ENCODE measurements at places on chromosomes 5 and 9. TPM values are rescaled to one million over a fixed set of nuclear protein-coding genes. Genes with fewer than 3 reads are reported as not detected.
A peak's percentile ranks its signal among the peaks of the same experiment; 100 is the strongest.

GRCh38 chr5:135133698-135134515 is 99.9 kb upstream of the PITX1 start:
- H3K27ac ChIP-seq = peak overlapping the region; percentile 80
- no peaks in the 10 kb centered on the region for H3K36me3 ChIP-seq
- H3K4me1 ChIP-seq = peaks cover 17% of the 10 kb centered on the region
- DNase-seq = peak; percentile 87
- H3K27me3 ChIP-seq = no peaks in the 10 kb centered on the region

DNA sequence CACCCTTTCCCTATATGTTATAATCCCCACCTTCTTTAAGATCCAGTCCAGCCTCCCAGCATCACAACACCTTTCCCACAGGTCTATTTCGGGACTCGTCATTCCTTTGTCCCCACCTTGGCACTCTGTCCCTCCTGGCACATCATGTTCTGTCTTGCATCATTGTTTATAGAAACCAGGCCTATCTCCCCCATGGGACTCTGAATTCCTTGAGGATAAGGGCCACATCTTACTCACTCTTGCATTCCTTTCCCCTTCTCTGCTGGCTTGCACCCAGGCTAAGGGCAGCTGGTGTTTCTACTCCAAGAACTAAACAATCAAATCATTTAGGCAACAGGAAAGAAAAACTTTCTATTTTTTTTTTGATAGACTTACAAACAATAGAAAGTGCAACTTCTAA is 205.7 kb downstream of the AGTPBP1 start:
- no peak overlapping the region for H3K4me3 ChIP-seq
- peak; percentile 28 for DNase-seq
- peak overlapping the region; percentile 25 for H3K27ac ChIP-seq
- no peaks in the 10 kb centered on the region for H3K4me1 ChIP-seq
- no peaks in the 10 kb centered on the region for H3K36me3 ChIP-seq

DNA sequence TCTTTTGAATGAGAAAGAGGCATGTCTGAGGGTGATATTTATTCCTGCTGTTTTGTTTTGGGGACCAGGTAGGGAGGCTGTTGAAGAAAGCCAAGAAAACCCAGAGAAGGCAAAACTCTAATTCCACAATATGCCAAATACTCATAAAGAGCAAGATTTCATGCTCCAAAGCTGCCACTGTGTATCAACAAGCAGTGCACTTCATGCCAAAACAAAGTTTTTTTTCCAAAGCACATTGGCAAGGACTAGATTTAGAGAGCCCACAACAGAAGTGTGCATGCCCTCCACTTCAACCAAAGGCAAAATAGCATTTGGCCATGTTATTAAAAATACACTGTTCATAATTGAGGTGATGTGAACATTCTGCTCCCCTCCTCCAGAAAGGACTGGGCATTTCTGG is 229.9 kb downstream of the EBF1 start:
- no peak for DNase-seq
- H3K27me3 ChIP-seq = no peaks in the 10 kb centered on the region
- no peak overlapping the region for H3K4me3 ChIP-seq
- H3K27ac ChIP-seq = no peak overlapping the region

DNA sequence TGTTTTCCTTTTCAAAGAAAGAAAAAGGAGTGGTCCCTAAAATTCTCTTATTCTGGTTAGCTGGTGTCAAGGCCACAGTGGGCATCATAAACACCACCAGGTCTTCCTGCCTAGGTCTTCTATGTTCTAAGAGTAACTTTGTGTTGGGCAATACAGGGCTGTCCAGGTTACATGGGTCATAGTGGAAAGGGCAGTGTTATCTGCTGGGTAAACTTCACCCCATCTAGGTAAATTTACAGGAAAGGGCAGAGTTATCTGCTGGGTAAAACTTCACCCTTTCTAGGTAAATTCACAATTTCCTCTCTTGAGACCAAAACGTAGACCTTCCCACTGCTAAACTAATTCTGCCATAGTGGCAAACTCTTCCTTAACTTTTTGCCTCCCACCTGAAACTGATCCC is 18.9 kb upstream of the JAKMIP2 start:
- no peak overlapping the region for H3K27ac ChIP-seq
- no peak for DNase-seq

DNA sequence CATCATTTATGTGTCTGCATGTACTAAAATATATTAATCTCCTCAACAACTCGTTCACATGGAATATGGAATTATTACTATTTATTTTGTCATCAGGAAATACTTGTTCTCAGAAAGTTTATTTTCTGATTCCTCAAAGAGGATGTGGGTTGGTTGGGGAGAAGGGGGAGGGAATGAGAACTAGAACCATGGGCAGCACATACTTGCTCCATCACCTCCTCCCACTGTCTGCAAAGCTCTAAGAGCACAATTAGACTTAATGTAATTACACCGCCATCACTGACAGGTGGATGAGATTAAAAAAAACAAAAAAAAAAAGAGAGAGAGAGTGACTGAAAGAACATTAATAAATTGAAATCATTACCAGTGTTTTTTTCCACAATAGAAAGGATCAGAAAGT is 98.2 kb downstream of the OXCT1 start:
- no peak for DNase-seq
- H3K27me3 ChIP-seq = no peaks in the 10 kb centered on the region
- no peak overlapping the region for H3K4me3 ChIP-seq
- no peak overlapping the region for H3K27ac ChIP-seq
- no peaks in the 10 kb centered on the region for H3K4me1 ChIP-seq

DNA sequence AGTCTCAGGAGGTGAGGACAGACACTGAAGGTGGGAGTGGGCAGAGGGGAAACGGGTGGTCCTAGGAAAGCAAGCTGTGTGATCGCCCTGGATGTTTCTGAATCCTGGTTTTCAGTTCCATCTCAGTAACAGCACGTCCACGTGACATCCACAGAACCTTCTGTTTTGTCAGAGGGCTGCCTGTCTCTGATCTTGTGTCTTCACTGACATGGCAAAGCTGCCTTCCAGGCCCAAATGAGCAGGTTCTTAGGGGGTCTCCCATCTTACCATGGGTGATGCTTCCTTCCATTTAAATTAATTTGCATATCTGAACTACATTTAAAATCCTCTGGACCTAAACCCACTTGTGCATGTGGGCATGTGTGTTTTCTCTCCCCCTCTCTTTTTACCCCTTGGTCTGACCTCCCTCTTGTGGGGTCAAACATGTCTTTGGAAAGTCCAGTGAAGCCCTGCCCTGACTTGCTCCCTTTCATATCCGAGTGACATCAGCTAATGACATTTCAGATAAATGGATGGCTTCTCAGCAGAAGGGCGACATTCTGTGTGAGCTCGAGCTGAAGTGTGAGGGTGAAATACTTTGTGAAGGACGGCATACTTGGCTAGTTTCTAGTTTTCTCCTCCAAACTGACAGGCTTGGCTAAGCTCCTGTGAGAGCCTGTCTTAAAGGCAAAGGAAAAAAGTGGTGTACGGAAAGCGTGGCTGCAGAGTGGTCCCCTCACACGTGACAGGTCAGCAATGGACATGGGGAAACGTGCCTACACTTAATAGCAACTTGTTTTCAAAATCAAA is 204.8 kb upstream of the S1PR3 start:
- no peaks in the 10 kb centered on the region for H3K36me3 ChIP-seq
- no peak overlapping the region for H3K27ac ChIP-seq

DNA sequence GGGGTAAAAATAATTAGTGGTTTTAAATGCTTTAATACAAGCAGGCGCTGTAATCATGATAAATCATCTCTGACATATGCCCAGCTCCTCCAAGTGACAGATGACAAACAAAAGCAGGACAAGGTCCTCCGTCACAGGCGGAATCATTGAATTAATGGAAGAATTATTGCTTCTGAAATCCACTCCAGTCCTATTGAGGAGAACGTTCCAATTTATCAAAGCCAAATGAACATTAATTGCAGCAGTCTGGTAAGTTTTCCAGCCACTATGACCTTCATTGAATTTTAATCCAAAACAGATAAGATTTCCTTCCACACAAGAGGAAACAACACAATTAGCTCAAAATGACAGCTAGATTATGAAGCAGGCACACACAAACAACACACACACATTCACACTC is 136.8 kb downstream of the ASTN2 start:
- no peak overlapping the region for H3K4me3 ChIP-seq
- H3K27ac ChIP-seq = no peak overlapping the region
- no peaks in the 10 kb centered on the region for H3K4me1 ChIP-seq
- H3K27me3 ChIP-seq = no peaks in the 10 kb centered on the region

ZNF366 gene
- 0.20 TPM for total RNA-seq

NMUR2 gene
- not detected for total RNA-seq

LRRC8A gene
- total RNA-seq = 28.8 TPM

ISCA1 gene
- total RNA-seq = 57.1 TPM
